ENCODE measurements at places on chromosomes 6 and 20.
A peak's percentile ranks its signal among the peaks of the same experiment; 100 is the strongest.

GRCh38 chr6:169627736-169628607 is 73.9 kb downstream of the WDR27 start:
- H3K36me3 ChIP-seq = no peaks in the 10 kb centered on the region
- H3K27ac ChIP-seq = no peak overlapping the region
- no peaks in the 10 kb centered on the region for H3K27me3 ChIP-seq
- no peak overlapping the region for H3K4me3 ChIP-seq
- no peaks in the 10 kb centered on the region for H3K4me1 ChIP-seq

- H3K4me3 ChIP-seq = no peak overlapping the region
- H3K4me1 ChIP-seq = peaks cover 3% of the 10 kb centered on the region
- no peak overlapping the region for H3K27ac ChIP-seq
- peaks cover 31% of the 10 kb centered on the region for H3K27me3 ChIP-seq
Observed at GRCh38 chr6:18501663-18502013, 114.5 kb downstream of the RNF144B start.

DNA sequence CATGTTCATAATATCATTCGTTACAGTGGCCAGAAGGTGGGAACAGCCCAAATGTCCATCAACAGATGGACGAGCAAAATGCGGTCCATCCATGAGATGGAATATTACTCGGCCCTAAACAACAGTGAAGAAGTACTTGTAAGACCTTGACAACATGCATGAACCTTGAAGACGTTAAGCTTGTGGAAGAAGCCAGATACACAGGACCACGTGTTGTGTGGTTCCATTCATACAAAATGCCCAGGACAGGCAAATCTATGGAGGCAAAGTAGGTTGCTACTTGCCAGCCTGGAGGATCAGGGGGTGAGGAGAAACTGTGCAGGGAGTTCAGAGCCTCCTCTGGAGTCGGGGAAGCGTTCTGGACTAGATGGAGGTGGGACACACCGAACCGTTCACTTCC is 207.1 kb downstream of the ERMARD start:
- peaks cover 32% of the 10 kb centered on the region for H3K27me3 ChIP-seq
- no peak overlapping the region for H3K4me3 ChIP-seq
- no peak overlapping the region for H3K27ac ChIP-seq
- H3K4me1 ChIP-seq = peaks cover 2% of the 10 kb centered on the region
- DNase-seq = peak; percentile 2

DNA sequence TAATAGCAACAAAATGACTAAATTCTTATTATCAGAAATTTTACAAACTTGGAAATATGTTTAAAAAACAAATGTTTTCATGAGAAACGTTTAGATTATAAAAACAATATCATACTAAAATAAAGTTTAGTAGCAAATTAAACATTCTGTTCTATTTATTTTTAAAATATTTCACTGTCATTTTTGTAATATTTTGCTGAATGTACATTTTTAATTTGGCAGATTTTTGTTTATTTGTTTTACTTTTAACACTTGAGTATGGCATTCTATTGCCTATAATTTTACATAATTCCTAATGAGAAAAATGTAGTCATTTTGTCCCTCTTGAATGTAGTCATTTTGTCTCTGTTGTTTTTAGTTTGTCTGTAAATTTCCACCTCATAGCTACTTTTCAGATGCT is 1400.2 kb downstream of the GRIK2 start:
- no peak for DNase-seq
- H3K4me3 ChIP-seq = no peak overlapping the region
- no peaks in the 10 kb centered on the region for H3K27me3 ChIP-seq
- no peaks in the 10 kb centered on the region for H3K4me1 ChIP-seq
- no peaks in the 10 kb centered on the region for H3K36me3 ChIP-seq
- H3K27ac ChIP-seq = no peak overlapping the region

DNA sequence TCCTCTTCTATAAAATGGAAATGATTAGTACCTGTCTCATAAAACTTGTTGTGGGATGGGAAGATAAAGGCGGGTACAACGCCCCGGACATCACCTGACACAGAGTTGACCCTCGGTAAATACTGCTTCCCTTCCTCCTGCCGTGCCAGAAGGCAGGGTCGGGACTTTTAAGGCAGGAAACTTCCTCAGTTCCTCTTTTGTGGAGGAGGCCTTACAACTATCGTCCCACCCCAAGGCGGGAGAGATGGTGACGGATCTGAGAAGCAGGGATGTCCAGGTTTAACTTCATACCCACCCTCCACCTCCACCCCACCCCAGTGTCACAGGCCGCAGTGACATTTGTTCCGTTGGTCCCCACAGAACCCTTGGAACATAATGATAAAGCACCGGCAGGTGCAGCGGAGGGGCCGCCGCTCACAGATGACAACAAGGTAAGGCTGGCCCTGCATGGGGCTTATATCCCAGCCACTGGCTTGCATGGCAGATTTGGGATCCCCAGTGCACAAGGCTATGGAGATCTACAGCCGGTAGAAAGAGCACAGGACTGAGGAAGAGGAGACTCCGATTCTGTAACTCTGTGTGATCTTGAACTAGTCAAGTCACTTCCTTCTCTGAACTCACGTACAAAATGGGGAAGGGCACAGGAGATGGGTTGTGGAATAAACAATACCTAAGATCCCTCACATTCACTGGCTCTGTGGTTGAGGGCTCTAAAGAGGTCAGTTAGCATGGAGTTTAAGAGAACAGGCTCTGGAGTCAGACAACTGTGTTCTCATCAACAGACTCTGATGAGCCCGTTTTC is 764 bp downstream of the DNTTIP1 start:
- H3K4me1 ChIP-seq = peaks cover 13% of the 10 kb centered on the region
- H3K4me3 ChIP-seq = peak overlapping the region; percentile 96
- no peaks in the 10 kb centered on the region for H3K27me3 ChIP-seq
- peaks cover 5% of the 10 kb centered on the region for H3K36me3 ChIP-seq

DNA sequence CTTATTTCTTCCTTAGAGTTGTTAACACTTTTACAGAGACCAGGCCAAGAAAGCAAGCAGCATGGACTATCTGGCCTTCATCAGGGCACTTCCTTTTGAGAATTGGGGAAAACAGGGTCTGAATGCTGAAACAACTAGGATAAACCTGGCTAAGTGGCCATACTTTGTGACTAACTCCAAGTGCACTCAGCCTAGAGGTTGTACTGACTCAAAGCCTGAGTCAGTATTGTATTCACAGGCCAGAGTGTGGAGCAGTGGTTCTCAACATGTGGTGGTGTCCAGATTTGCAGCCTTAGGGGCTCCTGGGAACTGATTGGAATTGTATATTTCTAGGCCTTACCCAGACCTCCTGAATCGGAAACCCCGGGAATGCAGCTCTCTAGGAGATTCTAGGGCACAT is 20.1 kb downstream of the SEC23B start:
- H3K36me3 ChIP-seq = peaks cover 13% of the 10 kb centered on the region
- no peaks in the 10 kb centered on the region for H3K27me3 ChIP-seq
- H3K27ac ChIP-seq = peak overlapping the region; percentile 9
- DNase-seq = no peak
- no peak overlapping the region for H3K4me3 ChIP-seq
- peaks cover 3% of the 10 kb centered on the region for H3K4me1 ChIP-seq
